Type B pancreatic cell (in vitro differentiated cells): ENCODE measurements at places on chromosomes 5 and 9. TPM values are rescaled to one million over a fixed set of nuclear protein-coding genes. Genes with fewer than 3 reads are reported as not detected.

Gene PTGES2
- total RNA-seq, result 67.2 and 85.0 TPM in 2 replicates

Gene CDC20B
- total RNA-seq, result 0.38 and 0.92 TPM in 2 replicates

Gene AUH
- 25.0 and 25.9 TPM in 2 replicates for total RNA-seq

Gene CEL
- total RNA-seq, result 4.5 and 4.9 TPM in 2 replicates

GRCh38 chr5:171410181-171410580, 9.3 kb upstream of the FGF18 start:
- DNase-seq, result no peak

DNA sequence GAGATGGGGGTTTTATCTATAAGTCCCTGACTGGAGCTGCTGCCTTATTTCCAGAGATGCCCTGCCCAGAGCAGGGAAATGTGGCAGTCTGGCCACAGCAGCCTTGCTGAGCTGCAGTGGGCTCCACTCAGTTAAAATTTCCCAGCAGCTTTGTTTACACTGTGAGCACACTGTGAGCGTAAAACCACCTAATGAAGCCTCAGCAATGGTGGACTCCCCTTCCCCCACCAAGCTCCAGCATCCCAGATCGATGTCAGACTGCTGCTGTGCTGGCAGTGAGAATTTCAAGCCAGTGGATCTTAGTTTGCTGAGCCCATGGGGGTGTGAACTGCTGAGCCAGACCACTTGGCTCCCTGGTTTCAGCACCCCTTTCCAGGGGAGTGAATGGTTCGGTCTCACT, 208.7 kb upstream of the RAI14 start:
- no peak for DNase-seq

DNA sequence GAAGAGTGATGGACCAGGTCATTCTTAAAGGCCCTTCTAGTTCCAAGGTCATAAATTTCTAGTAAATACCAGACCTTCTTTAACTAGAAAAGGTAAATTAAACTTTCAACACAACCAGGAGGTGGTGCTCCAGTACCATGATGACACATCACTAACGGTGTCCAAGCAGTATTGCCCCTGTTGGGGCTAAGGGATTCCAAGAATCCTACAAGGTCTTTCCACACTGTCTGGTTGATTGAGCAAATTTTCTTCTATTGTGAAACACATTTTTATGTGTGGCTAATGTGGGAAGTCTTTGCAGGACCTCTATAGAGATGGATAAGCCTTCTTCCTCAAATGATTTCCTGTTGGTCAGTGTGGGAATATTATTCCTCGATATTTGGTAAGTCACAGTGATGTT, 459.6 kb upstream of the PAPPA start:
- DNase-seq, result no peak

- no peak for DNase-seq
Measured at GRCh38 chr5:146880966-146881365, 2.4 kb upstream of the PPP2R2B start.

- no peak for DNase-seq
Measured at GRCh38 chr5:143992496-143992895, 178.0 kb downstream of the YIPF5 start.

GRCh38 chr9:93907551-93908199, 47.5 kb downstream of the BARX1 start:
- no peak for DNase-seq

DNA sequence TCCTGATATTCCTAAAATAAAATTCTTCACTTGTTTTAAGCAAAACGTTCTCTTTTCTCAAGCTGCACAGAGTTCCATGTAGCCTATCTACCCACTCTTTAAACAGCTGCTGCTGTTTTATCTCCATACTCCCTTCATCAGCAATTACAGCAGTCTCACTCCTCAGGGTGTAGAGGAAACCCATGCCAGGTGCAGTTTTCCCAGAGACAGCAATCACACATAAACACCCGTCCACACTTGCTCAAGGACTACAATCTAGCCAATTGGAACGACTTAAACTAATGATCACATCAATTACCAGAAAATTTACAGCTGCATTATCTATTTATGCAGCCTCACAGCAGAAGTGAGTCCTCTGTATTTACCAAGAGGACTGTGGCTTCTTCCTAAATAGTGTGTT, 141.7 kb downstream of the HTR1A start:
- DNase-seq, result no peak

DNA sequence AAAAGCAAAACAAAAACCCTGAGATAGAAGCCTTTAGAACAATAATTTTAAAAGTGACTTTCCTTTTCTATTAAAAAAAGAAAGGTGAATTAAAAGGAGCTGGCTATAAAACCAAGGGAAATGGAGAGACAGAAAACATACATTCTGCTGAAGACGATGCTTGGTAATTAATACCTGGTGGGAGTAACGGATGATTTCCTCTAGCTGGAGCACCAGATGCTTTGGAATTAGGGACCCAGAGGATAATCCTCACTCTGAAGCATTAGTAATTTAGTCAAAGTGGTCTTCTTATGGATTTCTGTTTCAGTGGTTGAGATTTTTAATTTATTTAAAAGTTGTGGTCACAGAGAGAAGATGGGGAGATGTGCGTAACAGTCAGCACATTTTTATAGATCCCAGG, 982.5 kb downstream of the TLE4 start:
- DNase-seq, result no peak

DNA sequence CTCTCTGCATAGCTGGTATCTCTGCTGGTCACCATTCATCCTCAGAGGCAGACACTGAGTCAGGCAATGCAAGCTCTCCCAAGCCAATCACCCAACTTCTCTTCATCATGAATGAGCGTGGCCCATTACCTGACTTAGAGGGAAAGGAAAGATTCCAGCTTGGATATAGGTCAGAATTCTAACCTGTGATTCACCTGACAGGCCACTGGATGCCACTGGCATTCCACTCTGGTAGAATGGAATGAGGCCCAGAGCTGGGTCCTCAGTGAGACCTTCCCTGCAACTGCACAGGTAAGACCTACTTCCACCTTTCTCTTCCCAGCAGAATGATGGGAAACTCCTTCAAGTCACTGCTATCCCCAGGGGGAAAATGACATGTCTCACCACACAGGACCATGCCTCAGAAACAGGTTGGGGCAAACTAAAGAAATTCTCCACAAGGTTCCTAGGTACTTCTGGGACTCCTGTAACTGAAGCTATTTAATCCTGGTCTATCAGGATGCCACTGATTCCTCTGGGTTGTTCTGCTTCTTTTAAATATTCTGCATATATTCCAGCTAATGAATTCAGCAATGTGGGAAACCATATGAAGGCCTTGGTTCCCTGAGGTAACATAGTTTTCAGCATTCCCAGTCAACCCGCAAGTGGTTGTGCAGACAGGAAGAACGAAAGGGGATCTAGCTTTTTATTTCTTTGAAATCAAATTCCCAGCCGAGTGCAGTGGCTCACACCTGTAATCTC, 62.0 kb downstream of the SUSD1 start:
- no peak for DNase-seq

GRCh38 chr5:128574041-128574440, 36.0 kb upstream of the FBN2 start:
- DNase-seq, result no peak

GRCh38 chr5:172832383-172833315, 1.4 kb upstream of the ERGIC1 start:
- DNase-seq, result no peak

DNA sequence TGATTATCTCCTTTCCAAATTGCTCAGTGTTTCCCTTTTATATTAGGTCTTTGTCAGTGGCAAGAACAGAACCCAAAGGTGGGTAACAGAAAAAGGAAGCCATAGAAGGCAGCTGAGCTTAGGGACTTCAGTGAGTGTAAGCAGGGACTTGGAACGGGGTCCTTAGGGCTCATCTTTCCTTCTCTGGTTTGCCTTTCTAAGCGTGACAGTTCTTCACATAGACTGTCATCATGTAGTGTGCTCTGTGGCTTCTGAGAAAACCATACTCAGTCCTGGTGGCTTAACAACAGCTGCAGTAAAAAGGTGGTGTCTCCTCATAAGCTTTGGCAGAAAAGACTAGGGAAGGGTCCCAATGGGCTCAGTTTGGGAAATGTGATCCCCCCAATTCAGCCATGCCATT, 108.8 kb downstream of the SLC12A2 start:
- DNase-seq, result no peak

- no peak for DNase-seq
Measured at GRCh38 chr5:163821142-163821541, 315.7 kb downstream of the MAT2B start.

DNA sequence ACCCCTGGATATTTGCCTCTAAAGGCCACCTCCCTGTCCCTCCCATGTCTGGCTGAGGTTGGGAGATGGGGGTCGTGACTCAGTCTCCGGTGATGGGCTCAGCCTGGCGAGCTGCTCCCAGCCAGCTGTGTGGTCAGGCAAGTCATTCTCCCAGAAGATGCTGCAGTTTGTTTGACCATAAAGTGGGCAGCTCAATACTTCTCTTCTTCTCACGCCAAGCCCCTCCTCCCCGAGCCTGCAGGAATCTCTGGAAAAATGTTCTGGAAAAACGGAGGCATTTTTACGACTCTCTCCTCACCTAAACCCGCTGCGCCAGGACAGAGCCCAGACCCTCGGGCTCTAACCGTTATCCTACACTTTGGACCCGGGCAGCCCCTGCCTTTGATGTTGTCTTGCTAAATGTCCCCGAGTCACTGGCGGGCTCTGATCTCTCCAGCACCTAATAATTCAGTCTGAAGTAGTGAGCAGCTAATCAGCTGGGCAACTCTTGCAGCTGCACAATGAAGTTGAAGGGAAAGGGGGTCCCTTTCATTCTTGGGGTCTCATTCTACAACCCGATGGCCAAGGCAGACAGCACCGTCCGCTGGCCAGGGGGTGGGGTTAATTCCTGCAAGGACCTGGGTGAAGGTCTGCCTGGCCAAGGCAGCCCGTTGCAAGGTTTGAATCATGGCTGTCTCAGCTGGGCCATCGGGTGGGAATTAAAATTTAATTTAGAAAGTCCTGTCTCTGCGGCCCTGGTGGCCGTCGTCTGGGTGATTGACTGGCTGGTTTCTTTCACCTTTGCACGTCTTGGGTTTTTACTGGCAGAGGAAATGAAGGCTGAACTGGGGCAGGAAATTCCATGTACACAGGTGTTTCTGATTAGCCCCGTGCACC, 12.3 kb downstream of the DCANP1 start:
- DNase-seq, result no peak

DNA sequence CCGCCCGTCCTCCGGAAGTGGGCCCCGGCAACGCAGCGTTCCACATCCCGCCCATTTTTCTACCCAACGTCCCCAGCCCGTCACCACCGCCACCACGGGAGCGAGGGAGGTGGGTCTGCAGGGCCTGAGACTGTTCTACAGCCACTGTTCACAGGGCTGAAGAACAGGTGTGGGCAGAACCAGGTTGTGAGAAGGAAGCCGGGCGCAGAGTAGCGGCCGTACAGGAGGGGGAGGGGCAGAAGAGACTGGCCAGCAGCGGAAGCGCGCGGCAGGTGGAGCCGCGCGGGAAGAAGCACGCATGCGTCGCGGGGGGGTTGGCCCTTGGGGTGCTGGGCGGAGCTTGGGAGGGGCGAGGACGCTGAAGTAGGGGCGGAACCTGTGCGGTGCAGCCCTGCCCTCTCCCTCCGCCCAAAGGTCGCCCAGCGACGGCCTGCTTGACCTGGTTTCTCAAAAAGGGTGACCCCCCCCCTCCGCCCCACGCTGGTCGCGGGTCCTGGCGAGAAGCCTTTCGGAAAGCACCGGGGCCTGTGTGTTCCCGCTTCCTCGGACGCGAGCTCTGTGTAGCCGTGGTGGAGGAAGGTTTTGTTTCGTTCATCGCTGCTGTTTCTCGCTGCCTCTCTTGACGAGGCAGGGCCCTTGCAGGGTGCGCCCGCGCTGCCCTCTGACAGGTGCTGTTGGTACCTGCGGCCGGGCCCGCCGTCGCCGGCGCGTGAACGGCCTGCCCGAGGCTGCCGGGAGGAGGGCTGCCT, 7.8 kb upstream of the MGAT1 start:
- DNase-seq, result peak; percentile 96

- no peak for DNase-seq
Measured at GRCh38 chr5:33369485-33370465, 71.0 kb upstream of the TARS1 start.

- no peak for DNase-seq
Measured at GRCh38 chr9:130117816-130118632, 54.2 kb upstream of the NCS1 start.

DNA sequence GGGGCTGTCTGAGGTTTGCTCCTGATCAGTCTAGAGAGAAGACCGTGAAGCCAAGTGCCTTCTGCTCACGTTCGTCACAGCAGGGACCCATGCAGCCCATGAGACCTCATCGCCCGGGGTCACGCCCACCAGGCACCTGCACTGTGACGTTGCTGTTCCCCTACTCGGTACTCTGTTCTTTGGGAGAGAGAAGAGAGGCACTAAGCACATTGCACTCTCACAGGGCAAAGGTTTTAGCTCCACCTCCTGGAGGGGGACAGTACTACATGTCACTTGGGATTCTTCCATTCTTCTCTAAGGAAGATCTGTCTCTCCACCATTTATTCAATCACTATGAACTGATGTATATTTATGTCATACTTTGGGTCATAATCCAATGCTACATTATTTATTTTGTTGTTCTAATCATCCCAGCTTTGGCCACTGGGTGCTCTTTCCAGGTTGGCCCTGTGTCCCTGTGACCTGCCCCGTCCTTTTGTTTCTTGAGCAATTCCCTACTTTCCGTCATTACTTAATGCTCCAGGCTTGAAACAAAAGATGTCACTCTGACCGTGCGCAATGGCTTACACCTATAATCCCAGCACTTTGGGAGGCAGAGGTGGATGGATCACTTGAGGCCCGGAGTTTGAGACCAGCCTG, 31.4 kb upstream of the BRD3 start:
- DNase-seq, result no peak

- no peak for DNase-seq
Measured at GRCh38 chr5:71862507-71863060, 143.5 kb downstream of the CARTPT start.

- DNase-seq, result no peak
Measured at GRCh38 chr9:24045150-24045549, 219.1 kb upstream of the ELAVL2 start.

DNA sequence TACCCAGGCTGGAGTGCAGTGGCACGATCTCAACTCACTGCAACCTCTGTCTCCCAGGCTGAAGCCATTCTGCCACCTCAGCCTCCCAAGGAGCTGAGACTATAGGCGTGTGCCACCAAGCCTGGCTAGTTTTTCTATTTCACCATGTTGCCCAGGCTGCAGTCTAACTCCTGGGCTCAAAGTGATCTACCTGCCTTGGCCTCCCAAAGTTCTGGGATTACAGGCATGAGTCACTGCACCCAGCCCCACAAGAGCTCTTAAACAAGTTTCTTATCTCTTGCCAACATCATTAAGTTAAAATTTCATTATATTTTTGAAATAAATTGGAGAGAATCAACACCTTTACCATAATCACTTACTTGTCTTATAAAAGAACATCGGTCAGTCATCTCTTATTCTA, 280.3 kb downstream of the ARHGEF28 start:
- DNase-seq, result no peak

GRCh38 chr5:113187906-113188305, 211.3 kb downstream of the DCP2 start:
- no peak for DNase-seq

- no peak for DNase-seq
Measured at GRCh38 chr5:112253478-112254250, 165.4 kb downstream of the EPB41L4A start.

- no peak for DNase-seq
Measured at GRCh38 chr5:173740400-173740799, 124.0 kb upstream of the BOD1 start.
